ENCODE measurements at places on chromosomes 3 and 15.

GRCh38 chr3:68306571-68306970 lies 625.8 kb downstream of the TAFA4 start:
- no peak for DNase-seq

DNA sequence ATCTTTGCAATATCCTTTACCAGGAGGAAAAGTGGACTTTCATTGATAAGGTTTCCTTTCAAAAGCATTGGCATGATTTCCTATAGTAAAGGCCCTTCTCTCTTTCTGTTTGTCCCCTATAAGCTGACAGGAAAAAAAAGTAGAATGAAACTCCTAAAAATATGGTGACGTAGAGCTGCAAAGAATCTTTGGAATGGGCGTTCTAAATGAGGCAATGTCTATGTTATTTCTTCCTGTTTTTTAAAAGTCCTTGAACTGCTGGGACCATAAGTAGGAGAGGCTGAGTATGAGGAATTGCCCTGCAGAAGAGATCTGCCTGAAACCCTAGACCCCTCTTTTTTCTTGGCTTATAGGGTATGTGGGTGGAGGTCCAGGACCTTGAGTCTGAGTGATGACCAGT lies 17.2 kb downstream of the ST3GAL6 start:
- DNase-seq: no peak

GRCh38 chr15:61196711-61197586 lies 32.2 kb downstream of the RORA start:
- no peak for DNase-seq

DNA sequence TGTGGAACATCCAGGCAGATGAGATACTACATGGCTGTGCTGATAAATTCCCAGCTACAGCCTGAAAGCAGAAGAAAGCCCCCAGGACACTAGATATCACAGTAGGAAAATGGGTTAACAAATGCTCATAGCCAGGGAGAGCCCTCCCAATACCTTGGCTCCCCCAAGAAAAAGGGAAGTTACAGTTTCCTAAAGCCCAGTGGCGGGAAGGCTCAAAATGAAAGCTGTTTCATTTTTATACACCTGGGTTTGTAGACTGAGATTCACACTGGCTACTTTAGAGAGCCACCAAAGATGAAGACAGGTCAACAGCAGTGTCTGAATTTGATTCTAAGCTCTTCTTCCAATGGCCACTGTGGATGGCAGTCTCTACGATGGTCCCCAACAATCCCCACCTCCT lies 55.0 kb upstream of the TOPAZ1 start:
- no peak for DNase-seq

DNA sequence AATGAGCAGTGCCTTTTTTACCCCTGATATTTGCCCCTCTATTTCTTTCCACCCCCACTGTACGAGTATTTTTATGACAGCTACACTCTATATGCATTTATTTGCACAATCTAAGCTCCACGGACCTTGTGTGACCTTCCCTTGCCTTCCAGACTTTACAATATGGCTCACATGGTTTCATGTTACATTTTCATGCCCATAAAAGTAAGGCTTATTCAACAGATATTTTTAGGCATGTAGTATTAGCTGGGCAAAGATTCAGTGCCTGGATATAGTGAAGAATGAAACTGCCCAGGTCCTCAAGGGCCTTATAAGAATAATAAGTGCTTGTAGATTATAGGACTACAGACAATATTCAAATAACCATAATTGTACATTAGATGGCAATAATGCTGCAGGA lies 481.9 kb upstream of the CNTN4 start:
- DNase-seq: no peak

DNA sequence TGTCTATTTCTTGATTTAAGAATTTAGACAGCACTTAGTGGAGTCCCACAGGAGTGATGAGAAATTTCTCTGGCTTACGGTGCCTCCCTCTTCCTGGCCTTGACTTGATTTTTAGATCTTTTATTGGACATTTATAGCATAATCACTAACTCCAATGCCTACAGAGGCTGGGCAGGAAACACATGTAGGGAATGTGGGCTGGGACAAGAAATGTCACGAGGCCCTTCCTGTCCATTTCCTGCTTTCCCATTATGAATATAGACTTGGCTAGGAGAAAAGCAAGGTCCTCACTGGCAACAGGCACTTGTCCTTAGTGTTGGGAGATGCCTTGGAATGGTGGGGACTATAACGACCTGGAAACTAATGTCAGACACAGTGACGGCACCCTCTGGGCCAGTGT lies 100.3 kb downstream of the MYLK start:
- no peak for DNase-seq

GRCh38 chr3:104257486-104257885 lies 1109.2 kb upstream of the ALCAM start:
- DNase-seq: no peak

DNA sequence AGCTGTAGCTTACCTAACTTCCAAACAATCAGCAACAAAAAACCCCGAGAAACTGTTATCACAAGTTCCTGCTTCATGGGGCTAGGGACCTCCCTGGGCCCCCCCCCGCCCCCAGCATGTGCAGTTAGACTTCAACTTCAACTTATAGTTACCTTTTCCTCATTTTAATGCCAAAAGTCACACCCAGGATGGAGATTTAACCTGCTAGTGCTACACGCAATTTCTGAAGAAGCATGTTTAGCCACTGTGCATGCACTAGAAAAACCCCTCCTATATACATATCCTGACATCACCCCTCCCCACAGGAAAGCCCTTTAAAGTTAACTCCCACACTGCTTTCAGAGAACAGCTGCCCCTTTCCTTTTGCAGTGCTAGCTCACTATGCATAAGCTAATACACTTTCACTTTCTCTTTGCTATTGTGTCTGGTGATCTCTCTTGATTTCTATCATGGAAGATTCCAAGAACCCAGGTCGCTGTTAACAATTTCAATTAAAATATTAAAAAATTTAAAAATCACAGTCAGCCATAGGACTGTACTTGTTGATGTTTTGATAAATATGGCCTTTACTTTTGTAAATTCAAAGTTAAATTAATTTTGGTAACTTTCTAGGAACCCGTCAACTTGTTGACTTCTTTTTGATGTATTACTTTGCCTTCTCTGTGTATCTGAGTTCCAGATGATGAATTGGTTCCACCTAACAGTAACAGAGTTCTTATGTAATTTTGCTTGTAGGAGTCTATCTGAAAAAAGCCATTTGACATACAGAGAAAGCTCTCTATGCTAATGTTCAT lies 75.2 kb upstream of the ACAD9 start:
- no peak for DNase-seq

GRCh38 chr15:57537072-57537471 lies 54.6 kb upstream of the MYZAP start:
- DNase-seq: no peak

GRCh38 chr3:61564395-61565059 lies 3.2 kb downstream of the PTPRG start:
- DNase-seq: no peak

GRCh38 chr3:7292362-7292761 lies 431.4 kb downstream of the GRM7 start:
- no peak for DNase-seq

DNA sequence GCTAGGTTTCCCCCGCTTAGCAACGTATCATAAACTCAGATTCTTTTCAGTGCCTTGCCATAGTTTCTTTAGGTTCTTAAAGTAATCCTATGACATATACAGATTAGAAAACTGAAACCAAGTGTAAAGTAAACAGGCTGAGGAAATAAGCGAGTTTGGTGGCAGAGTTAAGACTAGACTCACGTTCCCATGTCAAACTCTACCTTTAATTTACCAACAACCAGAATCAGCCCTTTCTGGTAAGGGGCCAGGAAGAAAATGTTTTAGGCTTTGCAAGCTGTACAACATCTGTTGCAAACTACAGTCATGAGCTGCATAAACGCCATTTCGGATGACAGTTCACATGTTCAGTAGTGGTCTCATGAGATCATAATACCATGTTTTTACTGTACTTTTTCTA lies 128.0 kb upstream of the PRICKLE2 start:
- no peak for DNase-seq

DNA sequence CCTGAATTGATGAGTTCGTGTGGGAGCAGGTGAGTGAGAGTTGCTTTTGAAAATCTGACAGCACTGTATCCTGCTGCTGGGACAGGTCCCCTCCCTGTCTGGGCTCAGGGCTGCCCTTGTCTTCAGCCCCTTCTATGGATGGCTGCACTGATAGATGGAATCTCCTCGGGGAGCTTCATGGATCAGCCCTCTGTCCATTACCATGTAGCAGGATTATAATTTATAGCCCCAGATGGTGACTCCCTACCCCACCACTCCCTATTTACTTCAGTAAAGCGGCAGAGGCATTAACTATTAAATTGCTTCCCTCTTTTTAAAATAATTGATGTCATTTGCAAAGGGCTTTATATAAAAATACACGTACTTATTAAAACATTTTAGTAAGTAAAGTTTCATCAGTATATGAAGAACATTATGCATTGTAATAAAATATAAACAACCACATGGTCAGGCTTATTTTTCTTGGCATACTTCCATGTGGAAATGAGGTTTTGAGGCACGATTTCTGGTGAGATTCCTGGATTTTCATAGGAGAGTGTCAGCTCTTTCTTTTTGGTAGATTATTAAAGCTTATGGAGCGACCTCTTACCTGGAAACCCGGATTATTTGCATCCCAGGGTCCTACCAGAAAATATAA lies 38.5 kb downstream of the MAP3K13 start:
- DNase-seq: no peak

DNA sequence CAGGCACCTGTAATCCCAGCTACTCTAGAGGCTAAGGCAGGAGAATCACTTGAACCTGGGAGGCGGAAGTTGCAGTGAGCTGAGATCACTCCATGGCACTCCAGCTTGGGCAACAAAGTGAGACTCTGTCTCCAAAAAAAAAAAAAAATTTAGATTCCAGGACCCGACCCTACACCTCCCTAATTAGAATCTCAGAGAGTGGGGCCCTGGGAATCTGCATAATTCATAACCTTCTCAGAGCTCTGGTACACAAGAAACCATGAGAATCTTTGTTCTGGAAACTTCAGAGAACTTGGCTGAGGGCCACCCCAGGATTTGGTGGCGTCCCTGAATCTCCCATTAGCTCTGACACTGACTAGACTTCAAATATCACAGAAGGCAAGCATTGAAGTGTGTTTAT lies 31.5 kb downstream of the B3GNT5 start:
- DNase-seq: no peak

DNA sequence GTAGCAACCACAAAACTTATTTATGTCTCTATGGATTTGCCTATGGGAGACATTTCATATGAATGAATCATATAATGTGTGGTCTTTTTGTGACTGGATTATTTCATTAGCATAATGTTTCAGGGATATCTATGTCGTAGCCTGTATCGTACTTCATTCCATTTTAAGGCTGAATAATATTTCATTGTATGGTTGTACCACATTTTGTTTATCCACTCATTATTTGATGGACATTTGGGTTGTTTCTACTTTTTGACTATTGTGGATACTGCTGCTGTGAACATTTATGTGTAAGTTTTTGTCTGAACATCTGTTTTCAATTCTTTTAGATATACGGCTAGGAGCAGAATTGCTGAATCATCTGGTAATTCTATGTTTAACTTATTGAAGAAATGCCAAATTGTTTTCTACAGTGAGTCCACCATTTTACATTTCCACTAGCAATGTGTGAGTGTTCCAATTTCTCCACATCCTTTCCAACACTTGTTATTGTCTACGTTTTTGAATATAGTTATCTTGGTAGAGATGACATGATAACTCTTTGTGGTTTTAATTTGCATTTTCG lies 134.4 kb upstream of the DAZL start:
- no peak for DNase-seq

- DNase-seq: no peak
Observed at GRCh38 chr3:185825639-185826481, 1.0 kb upstream of the IGF2BP2 start.

GRCh38 chr3:184558726-184559125 lies 2.9 kb upstream of the EPHB3 start:
- DNase-seq: no peak

All from activated T-helper 1 cell treated with Interleukin-2 at 50 U/mL for 16 hours (primary cell).